COLO829 (cell line): ENCODE measurements at places on chromosomes 3 and 15.

DNA sequence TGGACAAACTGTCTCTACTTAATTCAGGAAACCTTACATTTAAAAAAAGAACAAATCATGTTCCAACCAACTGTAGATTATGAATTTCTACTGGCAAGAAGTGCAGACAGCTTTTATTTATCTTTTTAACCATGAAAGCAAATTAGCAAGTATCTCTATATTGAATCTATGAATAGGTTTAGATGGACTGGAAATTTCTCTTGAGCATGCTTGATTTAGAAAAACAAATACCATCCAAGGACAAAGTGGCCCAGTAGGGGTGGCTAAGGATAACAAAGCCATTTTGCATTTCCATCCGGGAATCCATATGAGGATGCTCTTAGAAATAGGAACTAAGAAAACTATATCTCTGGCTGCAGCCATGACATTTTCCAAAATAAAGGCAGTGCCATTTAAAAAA, 150.6 kb downstream of the KCNMB2 start:
- no peak for DNase-seq

- no peak for DNase-seq
Observed at GRCh38 chr15:89034305-89034704, 54.0 kb upstream of the ABHD2 start.

DNA sequence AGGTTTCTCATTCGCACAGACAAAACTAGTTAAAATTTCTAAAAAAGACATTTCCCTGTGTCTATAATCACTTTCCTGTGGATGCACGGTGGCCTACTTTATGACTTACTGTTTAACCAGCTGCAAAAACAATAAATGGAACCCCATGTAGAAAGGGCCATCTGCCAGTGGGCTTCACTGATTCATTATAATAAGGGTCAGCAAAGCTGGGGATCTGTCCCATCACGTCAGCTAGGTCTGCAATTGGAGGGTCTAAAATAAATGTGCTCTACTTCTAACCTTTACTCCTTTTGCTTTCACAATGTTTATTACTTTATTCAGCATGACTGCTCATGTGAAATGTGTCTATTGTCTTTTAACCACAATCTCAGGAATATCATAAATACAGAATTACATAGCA, 43.1 kb upstream of the NMD3 start:
- no peak for DNase-seq

- DNase-seq = no peak
Observed at GRCh38 chr15:39909007-39909406, 11.1 kb downstream of the GPR176 start.

DNA sequence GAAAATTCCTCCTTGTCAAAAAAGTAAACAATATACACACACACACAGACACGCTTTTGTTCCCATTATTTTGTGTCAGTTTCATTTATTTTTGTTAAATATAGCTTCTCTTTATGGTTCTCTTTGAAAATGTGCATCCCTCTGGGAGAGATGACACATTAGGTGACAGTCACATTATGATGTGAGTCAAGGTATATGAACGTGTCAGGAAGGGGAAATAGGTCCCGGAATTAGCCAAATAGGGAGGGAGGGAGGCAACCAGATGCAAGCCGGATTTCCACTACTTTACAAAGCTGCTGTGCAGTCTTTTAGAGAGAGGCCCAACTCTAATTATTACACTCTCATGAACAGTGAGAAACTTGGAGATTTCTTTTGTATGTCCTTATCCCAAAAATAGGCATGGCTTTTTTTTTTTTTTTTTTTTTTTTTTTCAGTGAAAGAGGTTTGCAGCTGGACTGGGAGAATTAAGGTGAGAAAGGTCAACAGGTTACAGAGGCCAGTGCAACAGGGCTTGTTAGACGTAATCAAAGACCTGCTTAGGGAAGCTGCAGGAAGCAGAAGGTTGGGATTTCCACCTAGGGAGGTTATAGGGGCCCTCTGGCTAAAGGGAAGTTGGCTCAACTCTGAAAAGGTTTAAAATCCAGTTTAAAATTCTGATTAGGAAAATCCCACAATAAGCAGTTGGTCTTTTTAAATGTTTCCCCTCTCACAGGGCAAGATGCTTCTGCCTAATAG, 240.5 kb upstream of the UBE2E1 start:
- DNase-seq = no peak

- no peak for DNase-seq
Observed at GRCh38 chr15:90710436-90711027, 6.6 kb upstream of the BLM start.

DNA sequence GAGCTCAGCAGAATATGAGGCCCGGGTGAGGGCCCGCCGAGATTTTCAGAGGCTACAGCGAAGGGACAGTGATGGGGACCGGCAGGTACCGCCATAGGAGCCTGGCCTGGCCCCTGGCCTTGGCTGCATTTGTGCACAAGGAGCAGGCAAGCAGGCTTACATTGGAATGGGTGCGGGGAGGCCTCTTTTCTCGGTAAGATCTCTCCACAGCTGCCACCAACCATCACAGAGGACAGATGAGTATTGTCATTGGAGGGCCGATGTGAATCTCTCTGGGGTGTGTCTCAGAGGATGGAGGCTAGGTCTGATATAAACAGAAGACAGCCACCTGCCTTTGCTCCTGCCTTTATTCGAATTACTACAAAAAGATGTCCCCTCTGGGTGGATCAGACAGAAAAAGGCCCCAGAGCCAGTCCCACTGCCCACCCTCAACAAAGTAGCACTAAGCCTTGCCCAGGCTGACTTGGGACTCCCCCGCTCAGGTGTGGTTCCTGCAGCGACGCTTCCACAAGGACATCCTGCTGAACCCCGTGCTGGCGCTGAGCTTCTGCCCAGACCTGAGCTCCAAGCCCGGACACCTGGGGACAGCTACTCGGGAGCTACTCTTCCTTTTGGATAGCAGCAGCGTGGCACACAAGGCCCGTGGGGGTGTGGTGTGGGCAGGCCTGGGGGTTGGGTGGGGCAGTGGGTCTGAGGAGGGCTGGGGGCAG, 5.4 kb downstream of the VWA5B2 start:
- no peak for DNase-seq

GRCh38 chr3:127488141-127488672, 102.3 kb downstream of the TPRA1 start:
- DNase-seq = no peak

DNA sequence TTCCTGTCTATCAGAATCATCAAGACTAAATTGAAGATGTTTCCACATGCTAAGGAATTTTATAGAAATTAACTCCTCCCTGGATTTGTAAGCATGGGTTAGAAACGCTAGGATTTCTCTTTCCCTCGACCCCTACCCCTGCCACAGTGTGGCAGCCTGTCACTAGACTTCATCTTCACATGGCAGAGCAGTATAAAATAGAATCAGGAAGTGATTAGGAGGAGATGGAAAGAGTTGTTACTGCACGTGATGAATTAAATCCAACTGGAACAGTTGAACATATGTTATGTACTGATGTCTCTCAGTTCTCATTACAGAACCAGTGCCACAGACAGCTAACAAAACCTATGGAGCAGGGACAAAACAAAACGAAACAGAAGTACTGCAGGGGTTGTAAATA, 130.0 kb upstream of the BNIP2 start:
- no peak for DNase-seq
